ENCODE measurements at places on chromosomes 3 and 15. TPM values are rescaled to one million over a fixed set of nuclear protein-coding genes. Genes with fewer than 3 reads are reported as not detected.

Gene SLC15A2
- total RNA-seq = 0.50 TPM

Gene ENTPD3
- total RNA-seq = not detected

Gene SYNPR
- not detected for total RNA-seq

Gene TGM4
- total RNA-seq = not detected

Gene MINAR1
- 0.83 TPM for total RNA-seq

Gene C3orf20
- under 0.01 TPM for total RNA-seq

Gene CCRL2
- total RNA-seq = 0.29 TPM

Gene CLEC3B
- 12.1 TPM for total RNA-seq

Gene IFT122
- 27.1 TPM for total RNA-seq

Data from smooth muscle cell of trachea (primary cell).